ENCODE measurements at places on chromosomes 12 and 14. TPM values are rescaled to one million over a fixed set of nuclear protein-coding genes. Genes with fewer than 3 reads are reported as not detected.

- no peak overlapping the region for H3K4me3 ChIP-seq
- H3K4me1 ChIP-seq: no peaks in the 10 kb centered on the region
- H3K36me3 ChIP-seq: no peaks in the 10 kb centered on the region
- H3K27ac ChIP-seq: peak overlapping the region; percentile 38
- no peak for DNase-seq
Measured at GRCh38 chr12:51390891-51391282, 319 bp downstream of the GALNT6 start.

GRCh38 chr12:6165395-6165794 lies 34.8 kb upstream of the CD9 start:
- DNase-seq: no peak
- no peaks in the 10 kb centered on the region for H3K36me3 ChIP-seq
- H3K27me3 ChIP-seq: no peaks in the 10 kb centered on the region
- no peak overlapping the region for H3K4me3 ChIP-seq

TAMALIN gene
- total RNA-seq: 11.1 TPM

DNAI7 gene
- total RNA-seq: 1.2 TPM

INHBC gene
- not detected for total RNA-seq

DNA sequence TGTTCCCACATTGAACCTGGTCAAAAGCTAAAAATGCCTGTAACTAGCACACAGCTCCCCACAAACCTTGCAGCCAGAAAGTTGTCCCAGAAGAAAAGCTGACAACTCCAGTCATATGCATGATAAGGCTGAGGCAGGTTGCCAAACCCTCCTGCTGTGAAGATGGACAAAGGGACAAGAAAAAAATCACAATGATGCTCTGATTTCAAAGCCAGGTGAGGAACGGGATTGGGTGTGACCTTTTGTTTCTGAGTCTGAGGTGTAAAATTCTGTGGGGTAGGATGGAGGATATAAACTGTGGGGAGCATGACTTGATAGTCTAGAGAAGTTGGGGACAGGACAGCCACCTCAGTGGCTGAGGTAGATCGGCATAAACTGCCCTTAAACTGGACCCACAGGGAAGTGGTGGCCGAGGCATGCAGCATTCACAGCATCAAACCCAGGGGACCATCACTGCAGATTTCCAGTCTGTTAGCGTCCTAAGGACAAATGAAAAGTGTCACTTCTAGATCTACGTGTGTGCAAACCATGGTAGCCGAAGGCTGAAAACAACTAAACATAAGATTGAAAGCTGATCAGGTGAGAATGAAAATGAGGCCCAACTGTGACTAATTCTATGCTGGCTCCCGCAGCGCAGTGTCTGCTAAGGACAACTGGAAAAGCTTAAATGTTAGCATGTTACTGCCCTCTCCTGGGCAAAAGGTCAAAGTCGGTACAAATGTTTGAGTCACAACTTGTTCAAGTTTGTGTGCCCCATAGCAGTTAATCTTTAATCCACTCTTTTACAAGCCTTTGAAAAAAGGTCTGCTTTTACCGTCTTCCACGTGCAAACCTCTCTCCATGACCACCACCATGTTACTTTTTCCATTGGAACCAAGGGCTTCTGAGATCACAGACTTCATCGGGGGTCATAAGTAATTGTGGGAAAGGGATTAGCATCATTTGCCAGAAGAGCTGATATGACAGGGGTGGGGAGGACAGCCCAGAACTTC lies 39.8 kb downstream of the GRIN2B start:
- H3K36me3 ChIP-seq: no peaks in the 10 kb centered on the region
- DNase-seq: no peak
- no peak overlapping the region for H3K27ac ChIP-seq
- H3K4me1 ChIP-seq: no peaks in the 10 kb centered on the region
- H3K4me3 ChIP-seq: no peak overlapping the region
- H3K27me3 ChIP-seq: no peaks in the 10 kb centered on the region

DNA sequence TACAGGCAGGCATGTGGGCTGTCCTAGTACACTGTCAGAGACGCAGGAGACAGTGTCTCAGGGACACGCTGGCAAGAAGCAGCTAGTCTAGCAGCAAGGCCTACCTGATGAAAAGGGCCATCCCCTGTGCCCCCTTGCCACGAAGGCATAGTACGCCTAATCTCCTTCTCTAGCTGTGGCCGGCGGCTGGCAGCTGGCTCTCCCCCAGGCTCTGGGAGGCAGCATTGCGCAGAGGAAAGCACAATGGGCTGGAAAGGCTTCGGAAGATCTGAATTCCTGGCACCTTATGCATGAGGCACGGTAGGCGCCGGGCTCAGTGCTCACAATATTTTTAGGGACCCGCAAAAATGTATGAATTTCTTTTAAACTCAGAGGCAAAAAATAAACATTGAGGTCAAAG lies 16.0 kb upstream of the PLEKHH1 start:
- peaks cover 13% of the 10 kb centered on the region for H3K4me1 ChIP-seq
- DNase-seq: peak; percentile 69
- no peak overlapping the region for H3K27ac ChIP-seq
- H3K36me3 ChIP-seq: no peaks in the 10 kb centered on the region

DNA sequence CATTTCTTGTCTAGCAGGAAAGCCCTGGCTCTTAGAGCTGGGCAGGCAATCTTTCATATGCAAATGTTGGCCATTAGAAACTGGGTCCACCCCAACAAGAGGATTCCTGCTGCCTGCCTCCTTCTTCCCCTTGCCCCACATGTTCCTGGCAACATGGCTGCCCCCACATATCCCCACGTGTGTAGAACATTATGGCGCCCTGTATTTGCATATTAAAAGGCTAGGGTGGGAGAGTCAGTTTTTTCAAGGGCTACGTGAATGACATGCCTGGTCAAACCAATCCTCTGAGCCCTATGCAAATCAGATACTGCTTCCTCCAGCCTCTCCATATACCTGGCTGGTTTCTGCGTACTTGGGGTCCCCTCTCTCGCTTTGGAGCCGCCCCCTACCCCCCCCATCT lies 514.0 kb downstream of the FUT8 start:
- no peak overlapping the region for H3K4me3 ChIP-seq
- H3K27ac ChIP-seq: no peak overlapping the region
- DNase-seq: no peak

DNA sequence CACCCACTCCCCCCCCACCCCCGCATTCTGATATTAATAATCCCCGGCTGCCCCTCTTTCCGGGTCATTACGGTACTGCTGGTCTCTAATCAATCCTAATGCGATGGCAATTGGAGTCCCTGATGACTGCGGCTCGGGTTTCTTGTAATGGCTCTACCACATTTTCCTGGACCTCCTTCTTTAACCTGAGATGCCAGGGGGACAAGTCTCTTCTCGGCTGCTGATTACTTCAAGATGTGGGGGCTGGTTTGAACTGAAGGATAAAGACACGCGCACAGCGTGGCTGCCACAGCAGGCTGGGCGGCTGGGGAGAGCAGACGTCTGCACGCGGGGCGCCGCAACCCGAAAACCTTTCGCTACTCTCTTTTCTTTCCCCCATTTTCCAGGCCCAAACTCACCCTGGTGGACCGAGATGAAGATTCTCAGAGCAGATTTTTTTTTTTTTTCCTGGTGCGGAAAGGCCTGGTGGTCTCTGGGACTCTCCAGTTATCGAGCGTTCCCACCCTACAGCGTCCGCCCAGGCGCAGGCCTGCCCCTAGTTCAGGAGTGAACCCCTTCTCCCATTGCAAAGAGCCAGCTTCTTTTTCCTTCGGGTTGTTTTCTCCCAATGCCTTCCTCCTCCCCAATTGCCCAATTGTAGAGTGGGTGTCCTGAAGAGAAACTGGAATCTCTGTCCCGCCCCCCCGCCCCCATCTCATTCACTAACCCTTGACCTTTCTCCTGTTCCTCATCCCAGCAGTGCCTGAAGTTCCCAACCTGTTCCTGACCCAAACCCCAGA lies 6.0 kb upstream of the SIX1 start:
- H3K27me3 ChIP-seq: peaks cover 100% of the 10 kb centered on the region
- H3K27ac ChIP-seq: no peak overlapping the region
- peaks cover 33% of the 10 kb centered on the region for H3K4me1 ChIP-seq

CELA1 gene
- total RNA-seq: not detected

DNA sequence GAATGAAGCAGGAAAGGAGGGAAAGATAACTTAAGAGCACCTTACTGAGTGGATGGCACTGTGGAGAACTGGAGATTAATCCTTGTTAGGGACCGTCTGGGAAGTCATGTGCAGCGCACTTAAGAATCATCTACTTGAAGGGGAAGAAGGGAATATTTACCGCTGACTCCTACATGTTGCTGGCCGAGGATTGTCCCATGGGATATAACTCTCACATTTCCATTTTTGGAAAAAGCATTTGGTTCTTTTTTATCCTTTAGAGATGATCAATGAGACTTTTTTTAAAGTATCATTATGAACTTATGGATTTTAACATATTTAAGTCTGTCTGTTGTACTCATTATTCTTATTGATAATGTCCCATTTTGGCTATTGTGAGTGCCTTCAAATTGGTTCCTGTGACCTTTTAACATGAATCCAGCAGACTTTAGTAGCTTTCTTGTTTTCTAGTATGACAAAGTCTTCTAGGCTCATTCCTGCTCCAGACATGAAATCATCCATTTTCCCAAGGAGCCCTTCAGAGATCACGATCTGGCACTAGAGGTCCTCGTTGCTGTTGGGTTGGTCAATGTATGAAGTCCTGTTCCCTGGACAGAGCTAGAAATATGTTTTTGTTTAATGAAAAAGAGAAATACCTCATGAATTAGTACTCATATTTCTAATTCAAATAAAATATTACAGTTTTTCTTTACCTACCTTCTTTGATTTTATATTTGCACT lies 20.2 kb upstream of the FAM234B start:
- H3K27me3 ChIP-seq: no peaks in the 10 kb centered on the region
- no peaks in the 10 kb centered on the region for H3K4me1 ChIP-seq
- no peak overlapping the region for H3K4me3 ChIP-seq

GRCh38 chr14:54194501-54194900 lies 202.3 kb upstream of the CDKN3 start:
- H3K36me3 ChIP-seq: no peaks in the 10 kb centered on the region
- no peak overlapping the region for H3K4me3 ChIP-seq
- no peak for DNase-seq
- H3K4me1 ChIP-seq: no peaks in the 10 kb centered on the region

MYF6 gene
- total RNA-seq: not detected

RPGRIP1 gene
- total RNA-seq: 0.27 TPM

- peaks cover 8% of the 10 kb centered on the region for H3K36me3 ChIP-seq
- DNase-seq: peak; percentile 58
- peak overlapping the region; percentile 72 for H3K4me3 ChIP-seq
- H3K27me3 ChIP-seq: no peaks in the 10 kb centered on the region
- peaks cover 17% of the 10 kb centered on the region for H3K4me1 ChIP-seq
- peak overlapping the region; percentile 94 for H3K27ac ChIP-seq
Measured at GRCh38 chr14:22955702-22956569, 954 bp downstream of the HAUS4 start.

- H3K4me3 ChIP-seq: no peak overlapping the region
- no peaks in the 10 kb centered on the region for H3K27me3 ChIP-seq
- no peaks in the 10 kb centered on the region for H3K36me3 ChIP-seq
- H3K4me1 ChIP-seq: peaks cover 71% of the 10 kb centered on the region
Measured at GRCh38 chr12:116162071-116162470, 115.4 kb downstream of the MED13L start.

MGP gene
- total RNA-seq: 1,009 TPM

GRCh38 chr12:16299403-16299802 lies 21.9 kb upstream of the SLC15A5 start:
- H3K27ac ChIP-seq: no peak overlapping the region
- no peaks in the 10 kb centered on the region for H3K36me3 ChIP-seq
- H3K4me3 ChIP-seq: no peak overlapping the region
- H3K4me1 ChIP-seq: peaks cover 21% of the 10 kb centered on the region
- no peak for DNase-seq

- no peak overlapping the region for H3K27ac ChIP-seq
- DNase-seq: no peak
- H3K36me3 ChIP-seq: no peaks in the 10 kb centered on the region
- no peak overlapping the region for H3K4me3 ChIP-seq
- H3K27me3 ChIP-seq: no peaks in the 10 kb centered on the region
Measured at GRCh38 chr14:105902131-105902898, 375.9 kb downstream of the TMEM121 start.

PIANP gene
- 0.49 TPM for total RNA-seq
